ENCODE measurements at places on chromosomes 6 and 20. TPM values are rescaled to one million over a fixed set of nuclear protein-coding genes. Genes with fewer than 3 reads are reported as not detected.
A peak's percentile ranks its signal among the peaks of the same experiment; 100 is the strongest.

MAS1L gene
- total RNA-seq: not detected

DNA sequence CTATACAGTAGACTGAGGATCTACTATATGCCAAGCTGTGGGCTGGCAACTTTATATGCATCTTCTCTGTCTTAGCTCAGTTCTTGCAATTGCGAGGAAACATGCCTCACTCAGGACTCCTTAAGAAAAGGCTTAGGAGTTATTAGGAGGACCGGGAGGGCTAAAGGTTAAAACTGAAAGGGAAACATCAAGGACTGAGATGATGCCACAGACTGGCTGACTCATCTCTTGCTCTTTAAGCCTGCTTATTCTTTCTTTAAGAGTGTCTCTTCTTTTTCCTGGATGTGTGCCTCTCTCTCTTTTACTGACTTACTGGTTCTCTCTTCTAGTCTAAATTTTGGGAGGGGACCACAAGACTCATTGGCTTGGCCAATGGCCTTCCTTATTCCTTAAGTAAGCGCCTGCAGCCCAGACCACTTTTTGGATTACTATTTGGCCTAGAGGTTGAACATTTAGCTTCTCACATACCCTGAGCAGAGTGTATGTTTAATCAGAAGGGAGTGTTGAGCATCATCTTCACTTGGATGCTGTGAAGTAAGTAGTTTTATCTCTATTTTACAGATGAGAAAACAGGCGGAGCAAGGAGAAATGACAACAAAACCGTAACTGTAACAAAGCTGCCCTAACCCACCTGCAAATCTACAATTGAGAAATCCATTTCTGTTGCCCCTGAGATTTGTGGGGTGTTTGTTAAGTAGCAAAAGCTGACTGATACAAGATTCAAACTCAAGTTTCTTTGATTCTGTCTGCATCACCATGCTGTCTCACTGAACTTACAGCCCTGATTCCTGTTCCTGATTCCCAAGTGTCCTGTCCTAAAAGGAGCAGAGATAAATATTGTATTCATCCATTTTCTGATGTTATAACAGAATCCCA, 7.2 kb upstream of the SDC4 start:
- no peak for DNase-seq

- no peak for DNase-seq
These were observed 13.0 kb downstream of the PCK1 start for GRCh38 chr20:57573894-57574293.

DNA sequence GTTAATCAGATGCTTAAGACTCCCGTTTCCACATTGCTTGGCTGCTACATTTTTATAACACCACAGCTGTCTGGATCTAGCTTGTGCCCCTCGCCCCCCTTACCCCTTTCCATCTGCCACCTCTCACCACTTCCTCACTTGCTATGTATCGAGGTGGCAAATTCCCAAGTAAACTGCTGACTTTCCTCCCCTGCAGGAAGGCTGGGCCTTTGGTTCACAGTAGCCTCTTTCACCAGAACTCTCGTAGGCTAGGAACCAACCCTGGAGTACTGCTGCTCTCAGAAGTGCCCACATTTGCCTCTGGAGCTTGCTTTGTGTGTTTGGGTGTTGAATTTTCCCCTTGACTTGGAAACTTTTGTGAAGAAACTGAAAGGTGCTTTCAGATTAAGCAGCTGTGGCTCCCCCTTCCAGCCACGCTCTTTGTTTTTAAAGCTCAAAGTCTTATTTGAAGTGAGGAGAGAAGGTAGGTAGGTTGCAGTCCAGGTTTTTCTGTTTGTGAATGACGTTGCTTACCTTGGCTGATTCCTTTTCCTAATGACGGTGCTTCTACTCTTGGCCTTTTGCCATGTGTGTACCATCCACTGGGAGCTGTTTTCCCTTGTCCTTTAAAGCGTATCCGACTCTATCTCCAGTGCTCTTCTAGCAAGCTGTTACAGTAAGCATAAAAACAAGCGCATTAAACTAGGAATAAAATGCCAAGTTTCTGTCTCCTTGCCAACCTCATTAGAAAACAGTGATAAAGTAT, 90.4 kb downstream of the CARMIL1 start:
- peak; percentile 39 for DNase-seq

KCNS1 gene
- not detected for total RNA-seq

Measured in G401 (cell line).